BE2C (cell line): ENCODE measurements at places on chromosomes 16 and 17.

- DNase-seq: no peak
These were observed 37.7 kb downstream of the PLCG2 start for GRCh38 chr16:81816793-81817210.

DNA sequence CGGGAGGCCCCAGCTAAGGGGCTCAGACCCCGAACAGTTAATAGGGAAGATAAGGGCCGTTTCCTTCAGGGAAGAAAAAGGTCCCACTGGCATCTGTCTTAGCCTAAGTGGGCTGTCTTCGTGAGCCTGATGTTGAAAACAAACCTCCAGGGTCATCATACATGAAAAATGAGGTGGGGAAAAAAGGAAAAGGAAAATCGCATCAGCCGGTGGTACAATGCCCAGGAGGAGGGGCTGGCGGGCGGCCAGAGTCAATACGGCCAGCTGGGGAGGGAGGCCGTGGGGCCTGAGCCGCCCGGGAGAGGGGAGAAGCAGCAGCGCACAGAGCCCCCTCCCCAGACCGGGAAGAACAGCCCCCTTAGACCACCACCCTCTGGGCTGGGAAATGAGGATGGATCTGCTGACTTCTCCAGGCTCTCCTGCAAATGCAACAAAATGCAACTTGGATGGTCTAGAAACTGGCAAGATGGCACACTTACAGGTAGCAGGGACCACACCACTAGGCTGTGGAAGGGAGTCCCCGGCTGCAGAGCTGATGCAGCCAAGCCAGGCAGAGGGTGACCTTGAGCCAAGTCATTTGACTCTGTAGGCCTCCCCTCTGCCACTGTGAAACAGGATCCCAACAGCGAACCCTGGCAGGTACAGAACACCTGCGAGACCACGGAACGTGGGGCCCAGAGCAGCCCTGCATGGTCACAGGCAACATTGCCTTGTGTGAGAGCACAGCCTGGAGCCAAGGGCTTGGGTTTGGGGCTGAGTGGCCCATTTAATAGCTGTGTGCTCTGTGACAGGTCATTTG lies 448.5 kb downstream of the SOX9 start:
- DNase-seq: no peak

GRCh38 chr17:67615011-67615561 lies 102.7 kb upstream of the NOL11 start:
- no peak for DNase-seq

GRCh38 chr16:4603624-4604170 lies 11.0 kb downstream of the UBALD1 start:
- no peak for DNase-seq

- no peak for DNase-seq
These were observed 165.6 kb downstream of the RAB11FIP4 start for GRCh38 chr17:31556969-31557645.

- DNase-seq: no peak
These were observed 7.4 kb downstream of the LASP1 start for GRCh38 chr17:38877130-38877851.
